Posterior vena cava (tissue), 2 donors: ENCODE measurements at places on chromosomes 5 and 9. TPM values are rescaled to one million over a fixed set of nuclear protein-coding genes. Genes with fewer than 3 reads are reported as not detected.

DNA sequence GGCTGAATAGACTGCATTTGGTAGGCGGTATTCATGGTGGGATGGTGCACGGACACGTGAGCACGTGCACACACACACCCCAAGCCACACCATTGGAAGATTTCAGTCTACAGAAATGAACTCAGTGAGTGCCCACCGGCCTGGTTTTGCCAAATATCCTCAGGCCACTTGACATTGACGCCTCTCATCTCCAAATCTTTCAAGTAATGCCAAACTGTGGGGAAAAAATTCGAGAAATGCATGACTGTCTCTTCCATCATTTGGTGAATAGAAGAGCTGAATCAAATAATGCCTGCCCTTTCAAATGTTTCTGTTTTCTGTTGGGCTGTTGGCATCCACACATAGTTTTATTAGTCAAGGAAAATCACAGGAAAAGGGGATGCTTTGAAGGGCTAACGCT, 182.3 kb upstream of the EFNA5 start:
- DNase-seq: no peak

GRCh38 chr5:148632255-148633066, 21.9 kb downstream of the HTR4 start:
- no peak for DNase-seq

- DNase-seq: no peak
These were observed 80.0 kb upstream of the NFIL3 start for GRCh38 chr9:91503673-91504081.

GRCh38 chr5:156560002-156560401, 233.0 kb downstream of the SGCD start:
- DNase-seq: no peak

The RECK gene
- 30.3 TPM for total RNA-seq
